ENCODE measurements at places on chromosomes 2 and 18.

- no peak for DNase-seq
Measured at GRCh38 chr2:66058675-66059074, 376.2 kb upstream of the MEIS1 start.

DNA sequence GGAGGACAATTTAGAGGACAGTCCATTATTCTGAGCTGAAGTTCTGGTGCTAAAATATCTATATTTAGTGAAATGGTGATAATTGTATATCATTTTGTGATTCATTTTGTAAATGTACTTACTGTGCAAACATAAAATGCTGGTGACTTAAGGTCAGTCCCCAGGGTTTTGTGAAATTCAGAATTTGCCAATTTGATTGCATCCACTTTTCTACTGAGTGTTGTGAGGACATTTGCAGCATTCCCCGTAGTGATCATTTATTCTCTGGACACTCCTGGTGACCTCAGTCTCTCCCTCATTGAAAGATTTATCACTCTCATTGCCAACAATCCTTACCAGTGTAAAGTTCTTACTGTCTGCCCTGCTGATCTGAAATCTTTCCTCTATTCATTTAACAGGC lies 98.2 kb downstream of the SOCS6 start:
- no peak for DNase-seq

GRCh38 chr2:41602341-41602740 lies 445.5 kb upstream of the PKDCC start:
- DNase-seq: no peak

DNA sequence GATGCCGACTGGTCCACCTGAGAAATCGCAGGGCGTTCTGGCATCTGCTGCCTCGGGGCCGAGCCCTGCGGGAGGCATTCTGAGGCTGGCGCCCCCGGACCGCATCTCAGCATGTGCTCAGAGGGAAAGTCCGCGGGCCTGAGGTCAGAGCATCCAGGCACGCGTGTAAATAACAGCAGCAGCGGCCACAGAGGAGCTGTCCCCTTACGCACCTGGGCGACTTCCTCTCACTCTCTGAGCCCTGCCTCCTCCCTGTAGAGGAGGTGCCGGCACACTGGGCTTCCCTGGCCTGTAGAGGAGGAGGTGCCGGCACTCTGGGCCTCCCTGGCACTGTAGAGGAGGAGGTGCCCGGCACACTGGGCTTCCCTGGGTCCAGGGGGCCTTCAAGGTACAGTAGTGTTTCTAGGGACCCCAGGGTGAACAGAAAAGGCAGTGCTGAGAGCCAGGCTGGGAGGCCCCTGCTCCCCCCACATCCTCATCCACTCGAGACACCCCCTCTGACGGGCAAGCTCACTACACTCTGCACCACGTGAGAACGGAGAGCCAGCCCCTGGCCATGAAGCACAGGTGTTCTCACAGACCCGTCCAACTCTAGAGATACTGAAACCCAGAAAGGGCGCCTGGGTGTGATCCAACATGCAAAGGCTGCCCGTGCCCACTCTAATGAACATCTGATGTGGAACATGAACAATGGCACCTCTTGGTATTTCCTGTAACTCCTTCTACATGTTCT lies 263.5 kb downstream of the HDAC4 start:
- no peak for DNase-seq

DNA sequence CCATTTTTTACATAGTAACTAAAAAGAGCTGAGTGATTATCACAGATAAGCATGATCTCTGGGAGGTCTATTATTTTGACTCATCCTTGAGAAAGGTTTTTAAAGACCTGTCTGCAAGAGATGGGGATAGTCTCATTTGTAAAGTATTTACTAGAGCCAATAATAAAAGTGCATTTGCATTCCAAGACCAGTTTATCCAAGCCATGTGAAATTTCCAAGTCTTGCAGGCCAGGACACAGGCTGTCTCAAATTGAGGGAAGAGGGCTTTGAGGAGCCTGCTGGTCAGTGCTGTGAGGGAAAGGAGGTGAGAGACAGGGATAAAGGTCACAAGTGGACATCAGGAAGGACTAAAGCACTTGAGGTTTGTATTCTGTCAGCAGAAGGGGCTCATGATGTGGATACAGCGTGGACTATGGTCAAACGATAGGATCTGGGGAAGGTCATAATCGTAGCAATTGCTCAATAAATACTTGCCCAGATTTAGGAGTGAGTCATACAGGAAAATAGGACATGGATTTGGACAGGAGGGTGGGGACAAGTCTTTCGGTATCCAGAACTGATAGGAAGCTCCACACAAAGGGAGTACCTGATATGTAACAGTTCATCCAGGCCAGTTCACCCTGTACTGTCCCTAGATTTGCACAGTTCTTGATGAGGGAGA lies 6.6 kb upstream of the CDH2 start:
- no peak for DNase-seq

DNA sequence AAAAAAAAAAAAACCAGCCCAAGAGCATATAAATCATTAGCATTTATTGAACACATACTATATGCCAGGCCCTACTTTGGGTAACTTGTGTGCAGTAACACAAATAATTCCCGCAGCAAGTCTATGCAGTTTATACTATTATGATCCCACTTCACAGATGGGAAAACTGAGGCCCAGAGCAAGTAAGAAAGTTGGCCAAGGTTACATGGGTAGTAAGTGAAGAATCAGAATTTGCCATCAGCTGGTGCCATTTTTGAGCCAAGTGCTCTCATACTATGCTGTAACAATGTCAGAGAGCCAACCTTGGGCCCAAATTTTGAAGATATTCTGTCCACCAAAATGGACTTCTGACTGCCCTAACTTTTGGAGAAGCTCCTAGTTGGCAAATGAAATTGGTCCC lies 13.5 kb upstream of the PSD4 start:
- no peak for DNase-seq

DNA sequence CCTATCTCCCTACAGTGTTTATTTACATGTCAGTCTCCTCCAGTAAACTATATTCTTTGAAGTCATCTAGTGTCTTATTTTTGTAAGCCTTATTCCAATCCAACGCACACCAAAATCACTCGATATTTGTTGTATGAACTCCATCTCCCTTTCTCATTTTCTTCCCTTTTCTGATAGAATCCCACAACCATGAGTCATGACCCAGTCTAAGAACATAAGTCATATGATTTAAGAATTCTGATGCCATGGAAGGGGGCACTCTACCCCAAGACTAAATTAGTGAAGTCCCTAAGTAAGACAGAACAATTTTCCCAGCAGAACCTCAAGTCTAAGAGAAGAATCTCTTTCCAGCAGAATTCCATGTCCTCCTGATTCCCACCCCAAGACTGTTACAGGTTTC lies 5.4 kb downstream of the CHMP3 start:
- DNase-seq: no peak
